ENCODE measurements at places on chromosomes 4 and X. TPM values are rescaled to one million over a fixed set of nuclear protein-coding genes. Genes with fewer than 3 reads are reported as not detected.

The DMRTC1 gene
- not detected for total RNA-seq

The GPR82 gene
- 0.29 TPM for total RNA-seq

The TFE3 gene
- 70.6 TPM for total RNA-seq

GRCh38 chr4:101066626-101067170 is 280.6 kb downstream of the PPP3CA start:
- DNase-seq, result no peak

- no peak for DNase-seq
Measured at GRCh38 chr4:26822546-26822945, 38.1 kb upstream of the STIM2 start.

DNA sequence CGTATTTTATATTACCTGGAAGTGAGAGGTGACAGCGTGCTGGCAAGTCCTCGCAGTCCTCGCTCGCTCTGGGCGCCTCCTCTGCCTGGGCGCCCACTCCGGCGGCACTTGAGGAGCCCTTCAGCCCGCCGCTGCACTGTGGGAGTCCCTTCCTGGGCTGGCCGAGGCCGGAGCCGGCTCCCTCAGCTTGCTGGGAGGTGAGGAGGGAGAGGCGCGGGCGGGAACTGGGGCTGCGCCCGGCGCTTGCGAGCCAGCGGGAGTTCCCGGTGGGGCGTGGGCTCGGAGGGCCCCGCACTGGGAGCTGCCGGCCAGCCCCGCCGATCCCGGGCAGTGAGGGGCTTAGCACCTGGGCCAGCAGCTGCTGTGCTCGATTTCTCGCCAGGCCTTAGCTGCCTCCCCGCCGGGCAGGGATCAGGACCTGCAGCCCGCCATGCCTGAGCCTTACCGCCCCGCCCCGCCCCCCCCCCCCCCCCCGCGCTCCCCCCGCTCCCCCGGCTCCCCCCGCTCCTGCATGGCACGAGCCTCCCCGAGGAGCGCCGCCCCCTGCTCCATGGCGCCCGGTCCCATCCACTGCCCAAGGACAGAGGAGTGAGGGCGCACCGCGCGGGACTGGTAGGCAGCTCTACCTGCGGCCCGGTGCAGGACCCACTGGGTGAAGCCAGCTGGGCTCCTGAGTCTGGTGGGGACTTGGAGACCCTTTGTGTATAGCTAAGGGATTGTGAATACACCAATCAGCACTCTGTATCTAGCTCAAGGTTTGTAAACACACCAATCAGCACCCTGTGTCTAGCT is 298.9 kb upstream of the MAGEB16 start:
- no peak for DNase-seq

DNA sequence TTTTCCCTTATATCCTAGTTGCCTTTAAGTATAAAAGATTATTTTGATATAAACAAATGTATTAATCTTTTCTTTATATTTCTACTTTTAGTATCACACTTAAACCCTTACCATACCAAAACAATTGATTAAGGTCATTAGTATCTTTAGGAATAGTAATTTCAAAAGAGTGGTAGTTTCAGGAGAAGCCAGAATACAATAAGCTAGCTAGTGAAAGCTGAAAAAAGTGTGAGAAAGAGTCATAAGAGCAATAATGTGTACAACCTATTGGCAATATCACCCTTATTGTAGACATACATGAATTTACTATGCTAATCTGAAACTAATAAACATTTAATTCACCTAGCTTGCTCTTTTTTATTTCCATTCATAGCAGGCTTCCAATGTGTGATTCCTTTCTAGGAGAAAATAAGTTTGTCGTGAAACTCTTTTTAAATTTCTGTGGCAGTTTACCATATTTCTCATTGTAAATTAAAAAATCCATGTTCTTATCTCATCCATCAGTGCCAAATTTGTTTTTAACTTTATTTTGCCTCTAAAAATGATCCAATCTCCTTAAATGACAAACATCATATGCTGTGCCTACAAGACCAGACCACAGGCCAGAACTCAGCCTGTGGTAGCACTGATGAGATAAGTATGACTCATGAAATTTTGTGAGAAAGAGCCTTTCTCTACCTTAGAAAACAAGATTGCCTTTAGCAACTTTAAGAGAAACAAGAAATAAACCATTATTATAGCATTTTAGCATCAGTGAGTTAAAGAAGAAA is 8.1 kb downstream of the NEK1 start:
- DNase-seq, result no peak

DNA sequence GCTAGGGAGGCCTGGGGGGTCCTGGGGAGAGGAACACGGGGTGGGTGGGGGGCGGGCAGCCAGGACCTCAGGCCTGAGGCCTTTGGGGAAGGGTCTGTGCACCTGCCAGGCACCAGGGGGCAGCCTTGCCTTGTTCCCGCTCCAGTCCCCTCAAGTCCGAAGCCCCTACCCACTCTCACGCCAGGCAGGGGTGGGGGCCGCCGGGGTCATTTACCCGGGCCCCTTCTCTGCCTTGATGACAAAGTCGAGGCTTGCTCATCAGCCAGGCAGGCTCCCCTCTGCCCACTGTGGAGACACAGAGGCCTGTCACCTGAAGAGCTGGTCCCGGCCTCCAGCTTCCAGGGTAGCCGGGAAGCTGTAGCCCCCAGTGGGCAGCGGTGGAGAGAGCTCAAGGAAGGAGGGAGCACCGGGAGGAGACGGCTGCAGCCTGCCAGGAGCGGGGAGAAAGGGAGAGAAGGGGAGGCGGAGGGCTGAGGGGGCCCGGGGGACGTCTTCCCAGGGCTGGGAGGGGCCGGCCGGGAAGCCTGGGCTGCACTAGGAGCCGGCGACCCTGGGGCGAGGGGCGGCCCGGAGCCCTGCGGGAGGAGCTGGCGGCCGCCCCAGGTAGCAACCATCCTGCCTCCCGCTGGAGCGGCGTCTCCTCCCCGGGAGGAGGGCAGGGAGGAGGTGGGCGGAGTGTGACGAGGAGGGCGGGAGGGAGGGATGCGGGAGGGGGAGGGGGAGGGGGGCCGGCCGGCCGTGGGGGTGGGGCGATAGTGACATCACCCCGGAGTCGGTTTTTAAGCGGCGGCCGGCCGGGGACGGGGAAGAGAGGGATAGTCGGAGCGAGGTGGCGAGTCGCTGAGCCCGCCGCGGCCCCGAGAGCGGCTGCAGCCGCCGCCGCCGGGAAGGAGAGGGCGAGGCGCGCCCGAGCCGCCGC is at the start of gene SLC6A8:
SLC6A8 (plus strand) TSS at position 806 of the 919 bp plus-strand sequence. CDS start 649 bp downstream, outside the sequence.
- DNase-seq, result peak; percentile 91

- no peak for DNase-seq
Measured at GRCh38 chr4:123869286-123870215, 473.0 kb downstream of the SPRY1 start.

- DNase-seq, result no peak
Measured at GRCh38 chrX:29461039-29461438, 754.3 kb upstream of the MAGEB2 start.

DNA sequence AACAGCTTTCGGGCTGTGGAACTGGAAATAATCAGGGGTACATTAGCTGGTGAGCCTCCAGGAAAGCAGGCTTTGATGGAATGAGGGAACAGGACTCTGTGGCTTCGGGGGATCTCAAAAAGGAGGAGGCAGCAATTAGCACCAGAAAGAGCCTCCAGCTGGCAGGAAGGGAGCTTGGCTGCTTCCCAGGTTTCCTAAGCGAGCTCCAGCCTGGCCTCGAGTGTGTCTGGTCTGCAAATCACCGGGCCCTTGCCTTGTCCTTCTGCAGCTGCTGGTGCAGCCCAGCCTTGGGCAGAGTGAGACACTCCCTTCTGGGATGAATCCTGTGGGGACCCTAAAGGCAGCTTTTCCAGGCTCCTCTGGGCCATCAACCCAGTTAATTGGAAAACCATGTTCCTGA is 10.7 kb upstream of the PDHA1 start:
- DNase-seq, result no peak

- no peak for DNase-seq
Measured at GRCh38 chrX:107567370-107567769, 60.9 kb upstream of the PRPS1 start.
